Endodermal cell (in vitro differentiated cells): ENCODE measurements at places on chromosomes 5 and 9. TPM values are rescaled to one million over a fixed set of nuclear protein-coding genes. Genes with fewer than 3 reads are reported as not detected.

Gene HARS1
- 52.1 and 54.2 TPM in 2 replicates for total RNA-seq

Gene MAMDC2
- 1.4 and 2.5 TPM in 2 replicates for total RNA-seq

Gene TNPO1
- 141 and 148 TPM in 2 replicates for total RNA-seq

DNA sequence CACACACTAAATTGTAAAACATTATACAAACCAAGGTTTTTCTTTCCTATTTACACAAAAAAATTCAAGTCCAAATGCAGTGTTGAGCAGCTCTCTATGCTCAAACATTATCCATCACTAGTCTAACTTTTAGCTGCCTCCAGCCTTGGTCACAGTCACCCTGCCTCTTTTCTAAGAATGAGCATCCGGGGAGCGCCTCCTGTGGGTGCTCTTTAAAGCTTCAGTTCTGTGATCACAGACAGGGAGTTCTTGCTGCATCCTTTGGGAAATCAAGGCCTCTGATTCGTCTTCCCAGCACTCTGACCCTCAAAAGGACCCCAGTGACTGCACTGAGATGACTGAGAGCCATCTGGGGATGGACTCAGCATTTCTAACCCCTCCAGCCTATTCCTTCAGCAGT, 289.6 kb downstream of the SEC61B start:
- peak; percentile 68 for DNase-seq

- DNase-seq = no peak
These were observed 56.0 kb downstream of the TRPC7 start for GRCh38 chr5:136309376-136309775.

DNA sequence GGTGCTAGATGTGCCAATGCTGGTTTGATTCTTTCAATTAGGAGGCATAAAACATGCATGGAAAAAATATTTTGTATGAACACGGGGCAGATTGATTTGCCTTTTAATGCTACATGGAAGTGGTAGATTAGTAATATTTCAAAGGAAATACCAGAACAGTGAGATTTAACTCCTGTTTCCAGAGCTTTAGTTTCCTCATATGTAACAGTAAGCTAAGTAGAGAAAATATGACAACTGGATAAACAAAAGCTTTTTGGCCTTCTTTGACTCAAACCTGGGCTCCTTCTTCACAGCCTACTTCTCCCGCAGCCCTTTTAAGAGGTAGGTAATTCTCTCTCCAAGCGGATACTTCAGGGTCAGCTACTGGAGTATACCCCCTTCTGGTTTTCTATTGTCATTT, 254.2 kb upstream of the TRPC7 start:
- no peak for DNase-seq

GRCh38 chr5:154189256-154189818, 1.2 kb upstream of the GALNT10 start:
- no peak for DNase-seq

DNA sequence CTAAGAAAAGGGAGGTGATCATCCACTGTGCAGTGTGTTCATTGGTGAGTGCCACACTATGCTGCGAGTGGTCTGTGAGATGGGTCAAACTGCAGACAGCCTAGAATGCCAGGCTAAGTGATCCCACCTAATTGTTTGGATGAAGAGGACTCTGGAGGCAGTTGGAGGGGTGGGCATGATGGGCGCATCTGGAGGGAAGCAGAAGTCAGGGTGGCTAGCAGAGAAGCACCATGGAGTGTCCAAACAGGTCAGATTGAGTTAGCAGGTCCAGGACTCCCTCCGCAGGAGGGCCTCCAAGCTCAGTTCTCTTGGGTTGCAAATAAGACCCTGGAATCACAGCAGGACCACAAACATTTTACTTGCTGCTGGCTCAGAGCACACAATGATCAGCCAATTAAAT, 19.9 kb upstream of the ANGPTL2 start:
- DNase-seq = no peak
